ENCODE measurements at places on chromosomes 7 and 10.

DNA sequence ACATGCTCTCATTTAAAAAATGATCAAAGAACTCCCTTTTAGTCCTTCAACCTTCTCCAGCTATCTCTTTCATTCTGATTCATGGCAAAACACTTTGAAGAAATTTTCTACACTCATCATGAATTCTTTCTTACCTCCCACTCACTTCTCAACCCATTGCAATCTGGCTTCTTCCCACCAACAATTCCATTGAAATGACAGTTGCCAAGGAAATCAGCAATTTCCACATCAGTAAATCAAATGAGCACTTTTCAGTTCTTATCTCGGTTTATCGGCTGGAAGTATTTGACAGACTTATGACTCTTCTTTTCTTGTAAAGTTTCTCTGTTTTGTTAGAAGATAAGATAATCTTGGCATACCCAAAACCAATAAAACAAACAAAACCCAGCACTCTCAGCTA, 99.1 kb upstream of the CACNA2D1 start:
- DNase-seq, result no peak

GRCh38 chr10:17216217-17216900, 11.7 kb upstream of the VIM start:
- no peak for DNase-seq

DNA sequence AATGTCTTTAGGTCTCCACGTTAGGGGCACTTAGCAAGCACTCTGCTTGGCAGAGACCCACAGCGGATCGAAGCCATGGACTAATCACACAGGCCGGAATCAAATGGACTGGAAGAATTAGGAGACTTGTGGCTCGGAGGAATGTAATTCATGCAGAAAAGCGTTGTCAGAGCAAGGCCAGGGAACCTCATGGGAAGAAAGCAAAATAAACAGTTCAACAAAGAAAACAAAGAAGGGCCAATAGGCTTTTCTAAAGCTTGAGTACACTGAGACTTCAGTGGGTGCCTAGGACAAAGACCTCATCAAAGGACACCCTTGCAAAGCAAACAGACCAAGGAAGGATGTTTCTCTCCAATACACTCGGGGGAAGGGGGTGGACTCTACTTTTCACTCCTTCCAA, 171.1 kb downstream of the GLI3 start:
- DNase-seq, result no peak

GRCh38 chr10:59582058-59582457, 127.6 kb downstream of the SLC16A9 start:
- DNase-seq, result no peak

DNA sequence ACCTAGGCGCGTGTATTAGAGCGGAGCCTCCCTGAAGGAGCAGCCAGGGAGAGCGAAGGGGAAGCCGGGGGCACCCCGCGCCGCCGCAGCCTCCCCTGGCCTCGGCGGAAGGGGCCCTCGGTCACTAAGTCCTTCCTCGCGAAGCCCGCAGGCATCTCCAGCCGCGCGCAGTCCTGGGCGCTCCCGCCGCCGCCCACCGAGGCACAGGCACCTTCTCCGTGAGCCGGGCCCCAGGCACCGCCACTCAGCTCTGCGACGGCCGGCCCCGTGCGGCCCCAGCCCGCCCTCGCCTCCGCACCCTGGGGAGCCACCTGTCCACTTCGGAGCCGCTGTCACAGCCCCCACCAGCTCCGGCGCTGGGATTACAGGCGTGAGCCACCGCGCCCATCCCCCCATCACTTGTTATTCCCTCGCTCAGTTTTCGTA, 80.8 kb downstream of the ZNF467 start:
- DNase-seq, result no peak

- no peak for DNase-seq
Measured at GRCh38 chr10:69871074-69871473, 69.4 kb downstream of the COL13A1 start.

DNA sequence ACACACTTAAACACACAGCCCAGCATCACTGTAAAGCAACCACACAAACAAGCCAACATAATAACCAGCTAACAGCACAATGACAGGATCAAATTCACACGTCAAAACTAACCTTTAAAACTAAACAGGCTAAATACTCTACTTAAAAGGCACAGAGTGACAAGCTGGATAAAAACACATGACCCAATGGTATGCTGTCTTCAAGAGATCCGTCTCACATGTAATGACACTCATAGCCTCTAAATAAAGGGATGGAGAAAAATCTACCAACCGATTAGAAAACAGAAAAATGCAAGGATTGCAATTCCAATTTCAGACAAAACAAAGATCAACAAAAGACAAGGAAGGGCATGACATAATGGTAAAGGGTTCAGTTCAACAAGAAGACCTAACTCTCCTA, 17.2 kb upstream of the PRSS58 start:
- DNase-seq, result no peak

GRCh38 chr10:35633006-35633980, 8.8 kb downstream of the FZD8 start:
- DNase-seq, result no peak

GRCh38 chr10:56231436-56231835, 129.6 kb downstream of the ZWINT start:
- no peak for DNase-seq

DNA sequence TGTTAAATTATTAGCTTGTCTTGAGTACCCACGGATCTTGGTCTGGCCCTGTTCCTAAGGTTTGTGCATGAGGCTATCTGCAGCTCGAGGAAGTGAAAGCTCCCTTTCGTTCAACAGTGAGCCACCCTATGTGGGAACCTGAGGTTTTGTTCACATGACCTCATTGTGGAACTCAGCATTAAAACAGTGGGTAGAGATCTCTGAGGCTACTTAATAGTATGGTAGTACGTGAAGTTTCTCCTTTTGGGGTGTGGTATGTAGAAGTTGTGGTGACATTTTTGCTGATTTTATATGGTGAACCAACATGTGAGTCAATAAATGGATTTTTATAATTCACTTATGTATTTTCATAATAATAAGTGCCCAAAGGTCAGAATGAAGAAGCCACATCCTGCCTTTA, 252.7 kb upstream of the FERD3L start:
- no peak for DNase-seq

- no peak for DNase-seq
Measured at GRCh38 chr7:138720286-138720685, 19.1 kb upstream of the SVOPL start.

GRCh38 chr10:89805599-89806013, 104.2 kb downstream of the KIF20B start:
- DNase-seq, result no peak

DNA sequence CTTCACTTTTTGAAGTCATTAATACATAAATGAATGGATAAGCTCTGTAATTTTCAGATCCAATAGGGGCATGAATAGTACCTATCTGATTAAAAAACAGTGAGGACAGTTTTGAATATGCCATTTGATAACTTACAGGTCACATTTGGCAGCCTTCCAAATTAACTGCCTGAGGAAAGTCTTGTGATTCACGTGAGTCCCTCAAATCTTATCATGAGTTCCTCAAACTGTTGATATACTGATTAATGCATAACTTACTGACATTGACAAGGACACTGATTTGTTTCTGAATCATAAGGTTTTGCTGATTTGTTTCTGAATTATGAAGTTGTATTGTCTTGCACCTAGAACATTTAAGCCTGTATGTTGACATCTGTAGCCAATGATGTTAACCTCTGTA, 55.1 kb downstream of the ANKMY2 start:
- DNase-seq, result no peak

DNA sequence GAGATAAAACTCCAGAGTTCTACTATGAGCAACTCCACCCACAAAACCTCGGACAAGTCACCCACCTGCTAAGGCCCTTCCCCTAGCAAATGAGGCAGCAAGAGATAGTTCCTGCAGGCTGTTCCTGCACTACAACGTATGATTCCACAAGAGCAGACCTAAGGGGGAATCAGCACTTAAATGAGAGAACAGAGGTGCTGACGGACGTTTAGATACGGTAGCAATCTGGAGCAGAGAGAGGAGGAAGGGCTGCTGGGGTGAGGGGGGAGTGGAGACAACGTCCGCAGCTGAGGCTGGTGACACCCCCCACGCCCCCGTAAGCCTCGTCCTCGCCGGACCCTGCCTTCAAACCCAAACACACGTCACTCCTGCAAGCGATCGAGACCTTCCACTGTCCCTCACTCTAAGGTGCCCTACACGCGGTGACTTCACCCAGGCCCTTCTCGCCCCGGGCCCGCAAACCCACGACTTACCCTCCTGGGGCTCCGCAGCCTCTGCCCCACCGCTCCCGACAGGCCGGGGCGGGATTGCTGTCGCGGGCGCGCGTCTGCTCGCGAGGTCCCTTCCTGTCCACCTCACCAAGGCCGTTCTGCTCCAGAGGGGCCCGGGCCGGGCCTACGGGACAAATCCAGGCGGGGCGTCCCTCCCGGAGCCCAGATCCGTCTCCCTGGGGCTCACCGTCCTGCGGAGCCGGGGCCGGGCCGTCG, 635 bp downstream of the ZNF12 start:
- peak; percentile 11 for DNase-seq

- DNase-seq, result no peak
Measured at GRCh38 chr7:96449094-96449493, 127.2 kb upstream of the SLC25A13 start.

GRCh38 chr7:129902788-129903422, 49.9 kb downstream of the UBE2H start:
- DNase-seq, result no peak

GRCh38 chr7:57579454-57579853, 129.5 kb downstream of the ZNF716 start:
- no peak for DNase-seq

GRCh38 chr7:6198689-6199595, 73.5 kb downstream of the CYTH3 start:
- no peak for DNase-seq

DNA sequence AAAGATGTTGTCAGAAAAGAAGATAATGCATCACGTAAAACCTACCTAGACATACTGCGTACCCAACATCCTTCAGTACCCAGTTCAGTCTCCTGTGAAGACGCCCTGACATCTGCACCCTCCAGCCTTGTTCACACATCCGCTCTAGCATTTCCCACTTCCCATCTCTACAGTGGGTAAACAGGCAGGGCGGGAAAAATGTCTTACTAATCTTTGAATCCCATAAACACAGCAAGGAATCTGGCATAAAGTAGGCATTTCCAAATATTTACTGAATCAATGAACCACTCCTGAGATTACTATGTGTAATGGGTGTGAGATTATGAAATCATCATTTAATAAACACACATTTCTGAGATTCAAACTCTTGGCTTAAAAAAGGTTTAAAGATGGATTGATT, 132.8 kb downstream of the GLI3 start:
- no peak for DNase-seq

DNA sequence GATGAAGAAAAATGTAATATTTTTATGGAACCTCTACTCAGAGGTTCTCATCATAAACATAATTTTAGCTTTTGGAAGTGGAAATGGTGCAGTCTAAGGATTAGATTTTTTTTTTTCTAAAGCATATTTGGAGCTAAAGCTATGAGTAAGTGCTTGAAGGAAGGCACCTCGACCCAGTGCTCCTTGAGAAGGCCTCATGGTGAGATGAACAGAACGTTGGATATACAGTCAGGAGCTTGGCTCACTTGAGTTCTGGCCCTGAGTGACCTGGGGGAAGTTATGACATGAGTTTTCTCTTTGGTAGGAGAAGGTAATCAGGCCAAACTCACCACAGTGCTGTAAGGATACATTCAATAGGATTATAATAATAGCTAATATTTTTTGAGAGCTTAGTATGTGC, 163.3 kb downstream of the JCAD start:
- DNase-seq, result no peak

DNA sequence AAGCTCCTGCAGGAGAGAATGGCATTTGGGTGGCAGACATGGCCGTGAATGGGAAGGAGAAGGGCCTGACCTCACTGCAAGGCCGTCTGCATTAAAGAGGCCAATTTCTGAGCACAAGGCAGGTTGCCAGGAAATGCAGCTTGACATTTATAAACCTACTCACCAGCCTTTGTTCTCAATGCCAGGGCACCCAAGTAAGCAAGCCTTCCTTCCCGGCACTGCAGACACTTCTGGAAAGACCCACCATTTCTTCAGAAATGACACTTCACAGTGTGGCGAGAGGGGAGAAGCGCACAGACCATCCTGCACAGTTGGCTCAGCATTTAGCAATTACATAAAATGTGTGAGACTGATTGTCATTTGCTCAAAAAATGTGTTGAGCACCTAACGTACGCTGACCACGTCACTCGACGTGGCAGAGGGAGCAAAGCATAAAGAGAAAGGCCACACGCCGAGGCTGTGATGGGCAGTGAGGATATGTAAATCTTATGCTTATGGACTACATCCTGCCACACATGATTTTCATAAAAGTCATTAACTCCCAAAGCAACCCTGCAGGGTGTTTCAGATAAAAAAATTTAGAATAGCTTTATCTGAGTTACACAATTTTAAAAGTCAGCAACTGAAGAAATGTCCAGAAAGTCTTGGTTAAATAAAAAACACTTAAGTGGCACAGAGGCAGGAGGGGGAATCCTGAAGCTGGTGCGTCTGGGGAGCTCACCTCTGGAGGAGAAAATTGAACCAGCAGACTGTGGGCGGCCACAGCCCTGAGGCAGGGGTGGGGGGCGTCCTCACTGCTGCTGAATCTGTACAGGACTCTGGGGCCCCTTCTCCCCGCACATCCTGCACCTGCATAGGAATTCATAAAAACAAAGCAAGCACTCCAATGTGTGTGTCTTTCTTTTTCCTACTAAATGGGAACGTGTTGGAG, 543.8 kb downstream of the PTPRN2 start:
- peak; percentile 44 for DNase-seq

DNA sequence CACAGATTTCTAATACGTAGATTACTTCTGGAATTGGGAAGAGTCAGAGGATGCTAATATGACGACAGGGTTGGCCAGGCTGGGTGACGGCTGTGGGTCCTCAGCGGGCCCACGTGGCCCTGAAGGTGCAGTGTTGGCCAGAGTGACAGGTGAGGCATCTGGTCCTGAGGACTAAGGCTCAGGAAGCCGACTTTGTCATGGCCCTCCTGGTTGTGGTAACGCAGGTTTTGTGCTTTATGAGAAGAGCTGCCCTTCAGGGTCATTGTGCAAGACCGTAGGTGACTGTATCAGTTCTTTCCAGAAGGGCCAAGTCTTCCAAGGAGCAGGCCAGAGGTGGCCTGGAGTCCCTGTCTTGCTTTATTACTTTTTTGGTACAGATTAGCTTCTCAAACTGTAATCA, 2.5 kb downstream of the EIF3B start:
- no peak for DNase-seq

DNA sequence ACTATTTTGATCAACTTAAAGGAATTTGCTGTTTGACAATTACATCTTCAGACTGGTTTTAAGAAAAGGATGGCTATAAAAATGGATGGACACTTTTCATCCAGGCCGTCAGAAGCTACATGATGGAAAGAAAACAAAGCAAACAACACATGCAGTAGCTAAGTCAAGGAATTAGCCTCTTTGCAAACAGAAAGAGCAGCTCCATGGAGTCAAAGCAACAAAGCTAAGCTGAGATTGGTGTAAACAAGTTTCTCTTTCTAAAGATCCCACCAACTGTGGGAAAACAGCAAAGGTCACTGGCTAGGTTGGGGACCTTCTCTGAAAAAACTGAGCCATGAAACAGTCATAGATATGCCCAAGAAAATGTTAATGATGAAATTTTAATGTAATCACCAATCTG, 98.9 kb downstream of the RNF133 start:
- no peak for DNase-seq

- DNase-seq, result no peak
Measured at GRCh38 chr7:76198202-76198601, 3.5 kb upstream of the SRRM3 start.
